ENCODE measurements at places on chromosomes 16 and 17. TPM values are rescaled to one million over a fixed set of nuclear protein-coding genes. Genes with fewer than 3 reads are reported as not detected.

Gene TEX14
- 0.10 TPM for total RNA-seq

Gene HSD3B7
- 38.5 TPM for total RNA-seq

Gene LASP1
- 95.2 TPM for total RNA-seq

Gene SLC5A2
- not detected for total RNA-seq

Gene KRTAP9-1
- total RNA-seq, result not detected

Gene OTOA
- total RNA-seq, result 0.32 TPM

Gene BANP
- 20.9 TPM for total RNA-seq

Gene CD300LF
- total RNA-seq, result 3.1 TPM

Gene KRTAP4-1
- total RNA-seq, result not detected

Gene GPR142
- total RNA-seq, result not detected

Gene FBXW10
- 0.10 TPM for total RNA-seq

Gene RAD51C
- 19.7 TPM for total RNA-seq

Gene PARD6A
- total RNA-seq, result 2.9 TPM

Gene P2RX1
- total RNA-seq, result 115 TPM

Gene SMIM5
- total RNA-seq, result 0.97 TPM

Gene KRTAP9-2
- total RNA-seq, result not detected

Gene UBE2O
- total RNA-seq, result 17.9 TPM

Gene ACSM2B
- total RNA-seq, result not detected

Gene OVCA2
- total RNA-seq, result 21.2 TPM

Gene ENO3
- total RNA-seq, result 4.3 TPM

Gene GGA2
- total RNA-seq, result 59.7 TPM

Gene CCL18
- total RNA-seq, result 3.2 TPM

Gene PRSS27
- total RNA-seq, result 0.71 TPM

Gene CORO6
- 31.6 TPM for total RNA-seq

Gene STX4
- total RNA-seq, result 75.4 TPM

Gene RNF135
- 16.7 TPM for total RNA-seq

Gene RNU2-1
- 15,009 TPM for total RNA-seq

Gene BCAR1
- total RNA-seq, result 48.7 TPM
